ENCODE measurements at places on chromosomes 13 and 19. TPM values are rescaled to one million over a fixed set of nuclear protein-coding genes. Genes with fewer than 3 reads are reported as not detected.

PSG5 gene
- total RNA-seq = 0.52 TPM

PPFIA3 gene
- total RNA-seq = 0.91 TPM

CGB7 gene
- 0.13 TPM for total RNA-seq

SF3A2 gene
- 20.9 TPM for total RNA-seq

ZNF227 gene
- total RNA-seq = 25.3 TPM

PSG11 gene
- 0.11 TPM for total RNA-seq

REEP6 gene
- 1.4 TPM for total RNA-seq

LILRB4 gene
- total RNA-seq = not detected

TMEM221 gene
- not detected for total RNA-seq
